Thoracic aorta (tissue), 2 donors: ENCODE measurements at places on chromosomes 16 and 17. TPM values are rescaled to one million over a fixed set of nuclear protein-coding genes. Genes with fewer than 3 reads are reported as not detected.

Gene FBXO39
- total RNA-seq = not detected

Gene WNT3
- total RNA-seq = 0.35 TPM

Gene GRIN2C
- 1.4 TPM for total RNA-seq

Gene NLRC3
- total RNA-seq = 2.5 TPM

- DNase-seq = no peak
Measured at GRCh38 chr16:49601576-49601975, 228.0 kb downstream of the C16orf78 start.

GRCh38 chr17:5846001-5846400 lies 224.2 kb upstream of the WSCD1 start:
- DNase-seq = no peak

DNA sequence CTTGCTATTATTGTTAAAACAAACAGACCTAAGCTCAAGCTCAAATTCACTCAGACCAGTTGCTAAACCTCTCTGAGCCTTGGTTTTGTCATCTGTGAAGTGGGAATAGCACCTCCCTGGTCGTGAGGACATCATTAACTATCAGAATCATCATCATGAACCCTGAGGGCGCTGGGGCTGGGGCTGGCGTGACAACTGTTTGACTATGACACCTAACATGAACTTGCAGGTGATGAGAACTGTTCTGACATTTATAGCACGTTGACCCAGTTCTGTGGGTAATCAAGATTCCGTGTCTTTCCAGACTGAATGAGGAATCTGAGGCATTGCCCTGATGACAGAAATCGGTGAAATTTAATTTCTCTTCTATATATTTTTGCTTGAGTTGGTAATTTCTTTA lies 71.3 kb upstream of the CDH5 start:
- DNase-seq = no peak

DNA sequence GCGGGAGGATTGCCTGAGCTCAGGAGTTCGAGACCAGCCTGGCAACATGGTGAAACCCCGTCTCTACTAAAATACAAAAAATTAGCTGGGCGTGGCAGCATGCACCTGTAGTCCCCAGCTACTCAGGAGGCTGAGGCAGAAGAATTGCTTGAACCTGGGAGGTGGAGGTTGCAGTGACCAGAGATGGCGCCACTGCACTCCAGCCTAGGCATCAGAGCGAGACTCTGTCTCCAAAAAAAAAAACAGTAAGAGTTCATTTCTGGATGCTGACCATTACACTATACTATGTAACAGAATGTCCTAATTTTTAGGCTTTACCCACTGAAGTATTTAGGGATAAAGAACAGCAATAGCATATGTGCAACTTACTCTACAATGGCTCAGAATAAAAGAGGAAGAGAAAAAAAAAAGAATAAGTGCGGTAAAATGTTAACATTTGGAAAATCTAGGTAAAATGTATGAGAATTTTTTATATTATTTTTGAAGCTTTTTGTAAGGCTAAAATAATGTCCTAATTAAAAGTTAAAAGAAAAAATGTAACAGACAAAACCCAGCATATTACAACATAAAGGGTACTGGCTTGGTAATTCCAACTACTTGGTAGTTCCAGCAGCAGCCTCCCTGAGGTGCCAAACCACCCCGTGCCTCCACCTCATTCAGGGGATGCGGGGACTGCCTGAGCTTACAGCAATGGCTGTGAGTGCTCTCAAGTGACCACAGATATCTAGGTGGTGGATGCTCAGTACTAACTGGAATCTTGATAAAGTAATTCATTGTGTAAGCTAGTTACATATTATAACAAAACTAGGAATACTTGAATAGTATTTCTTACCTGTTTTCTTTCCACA lies 10.9 kb downstream of the COPS3 start:
- DNase-seq = no peak

DNA sequence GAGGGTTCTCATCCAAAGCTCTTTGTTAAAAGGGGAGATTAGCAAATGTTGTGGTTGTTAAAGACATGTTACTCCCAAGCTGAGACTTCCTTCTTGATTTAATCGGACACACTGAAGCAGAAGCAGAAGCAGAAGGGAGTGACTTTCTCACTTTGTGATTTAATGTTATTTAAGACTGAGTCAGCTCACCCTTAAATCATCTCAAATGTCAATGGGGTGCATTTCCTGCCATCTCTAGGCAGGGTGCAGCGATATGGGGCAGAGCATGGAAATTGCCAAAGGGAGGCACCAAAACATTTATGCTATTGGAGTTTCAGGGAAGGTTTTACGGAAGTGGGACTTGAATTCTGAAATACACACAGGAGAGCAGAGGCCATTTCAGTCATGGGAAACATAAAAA lies 283.6 kb downstream of the ABCC12 start:
- no peak for DNase-seq

DNA sequence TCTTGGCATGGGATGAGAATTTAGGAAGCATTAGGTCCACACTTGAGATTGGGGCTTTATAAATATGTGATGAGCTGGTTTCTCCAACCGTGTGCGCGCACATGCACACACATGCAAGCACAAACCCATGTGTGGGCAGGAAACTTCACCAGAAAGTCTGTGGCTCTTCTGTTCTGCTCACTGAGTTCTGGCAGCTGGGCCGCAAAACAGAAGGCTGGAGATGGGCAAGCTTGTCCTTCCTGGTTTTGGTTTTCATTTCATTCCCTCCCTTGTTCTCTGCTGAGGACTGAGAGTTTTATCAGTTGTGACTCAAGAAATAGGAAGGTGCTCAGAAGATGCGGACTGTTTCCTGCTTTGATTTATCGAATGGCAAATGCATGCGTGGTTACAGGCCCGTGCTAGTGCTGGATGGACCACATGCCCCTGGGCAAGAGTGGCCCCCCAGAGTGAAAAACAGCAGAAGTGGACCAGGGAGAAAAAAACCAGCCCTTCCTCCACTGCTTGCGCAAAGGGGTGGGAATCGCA lies 14.1 kb downstream of the MAP3K14 start:
- DNase-seq = no peak

GRCh38 chr16:29911676-29912010 lies 11.4 kb downstream of the ASPHD1 start:
- no peak for DNase-seq

DNA sequence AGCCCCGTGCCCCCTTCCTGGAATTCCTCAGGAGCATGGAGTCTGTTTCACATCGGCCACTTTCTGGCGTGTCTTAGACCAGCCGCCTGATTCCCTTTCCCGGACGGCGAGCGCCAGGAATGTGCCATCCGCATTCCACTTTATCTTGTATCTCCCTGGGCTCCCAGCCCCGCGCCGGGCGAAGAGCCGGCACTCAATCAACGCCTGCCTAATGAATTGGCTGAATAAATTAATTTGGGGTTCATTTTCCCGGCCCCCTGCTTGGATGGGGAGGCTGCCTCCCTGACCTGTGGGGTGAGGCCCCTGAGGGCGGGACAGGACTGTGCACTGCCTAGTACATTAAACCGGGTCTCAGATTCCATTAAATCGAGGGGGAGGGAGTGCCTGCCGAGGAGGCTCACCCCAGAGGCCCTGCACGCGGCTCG lies 282.3 kb upstream of the TNRC6C start:
- DNase-seq = no peak
